ENCODE measurements at places on chromosomes 6 and 20.

DNA sequence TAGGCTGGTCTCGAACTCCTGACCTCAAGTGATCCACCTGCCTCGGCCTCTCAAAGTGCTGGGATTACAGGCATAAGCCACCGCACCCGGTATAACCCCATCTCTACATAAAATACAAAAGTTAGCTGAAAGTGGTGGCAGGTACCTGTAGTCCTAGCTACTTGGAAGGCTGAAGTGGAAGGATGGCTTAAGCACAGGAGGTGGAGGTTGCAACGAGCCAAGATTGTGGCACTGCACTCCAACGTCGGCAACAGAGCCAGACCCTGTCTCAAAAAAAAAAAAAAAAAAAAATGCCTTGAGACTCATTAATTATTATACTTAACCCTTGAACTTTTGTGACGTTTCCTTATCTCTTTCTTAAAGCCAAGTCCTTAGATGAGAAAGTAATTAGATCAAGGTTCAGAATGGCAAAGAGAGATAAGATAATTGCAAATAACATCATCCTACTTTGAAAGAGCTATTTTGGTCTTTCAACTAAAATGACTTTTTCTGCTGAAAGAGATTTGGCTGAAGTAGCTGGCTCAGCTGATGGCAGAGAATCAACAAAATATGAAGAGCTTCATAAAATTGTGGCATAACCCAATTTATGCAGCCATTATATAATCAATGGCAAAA lies 4.7 kb upstream of the SHLD1 start:
- no peak for DNase-seq

DNA sequence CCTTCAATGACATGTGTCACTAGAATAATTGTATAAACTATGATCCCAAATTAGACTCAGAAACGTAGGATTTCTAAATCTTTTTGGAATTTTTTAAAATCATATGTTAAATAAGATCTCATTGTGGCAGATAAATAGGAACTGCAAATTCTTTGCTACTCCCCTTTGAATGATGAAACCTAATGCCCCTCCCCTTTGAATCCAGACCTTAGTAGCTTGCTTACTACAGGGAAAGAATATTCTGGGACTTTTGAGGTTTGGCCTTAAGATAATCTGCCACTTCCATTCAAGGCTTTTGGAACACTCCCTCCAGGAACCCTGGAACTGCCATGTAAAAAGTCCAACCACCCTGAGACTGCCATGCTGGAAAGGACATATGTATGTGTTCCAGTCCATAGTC lies 7.1 kb downstream of the TDP2 start:
- DNase-seq, result no peak

DNA sequence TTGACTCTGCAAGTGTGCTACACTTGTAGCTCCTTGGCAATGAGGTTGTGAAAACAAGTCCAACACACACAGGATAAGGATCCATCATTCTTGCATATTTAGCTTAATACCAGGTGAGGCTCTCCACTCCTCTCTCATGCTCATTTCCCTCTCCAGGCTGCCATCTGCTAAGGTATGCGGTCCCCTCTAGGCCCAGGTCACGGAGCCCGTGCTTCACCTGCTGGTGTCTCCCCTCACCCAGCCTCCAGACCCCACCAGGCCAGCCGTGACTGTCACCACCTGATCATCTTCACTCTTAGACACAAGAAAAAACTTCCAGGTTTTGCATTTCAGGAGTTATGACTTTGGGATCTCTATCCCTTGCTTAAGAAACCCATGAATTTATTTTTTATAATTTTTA lies 14.2 kb upstream of the NCR2 start:
- DNase-seq, result no peak

GRCh38 chr6:138896104-138896756 lies 91.8 kb downstream of the REPS1 start:
- no peak for DNase-seq

DNA sequence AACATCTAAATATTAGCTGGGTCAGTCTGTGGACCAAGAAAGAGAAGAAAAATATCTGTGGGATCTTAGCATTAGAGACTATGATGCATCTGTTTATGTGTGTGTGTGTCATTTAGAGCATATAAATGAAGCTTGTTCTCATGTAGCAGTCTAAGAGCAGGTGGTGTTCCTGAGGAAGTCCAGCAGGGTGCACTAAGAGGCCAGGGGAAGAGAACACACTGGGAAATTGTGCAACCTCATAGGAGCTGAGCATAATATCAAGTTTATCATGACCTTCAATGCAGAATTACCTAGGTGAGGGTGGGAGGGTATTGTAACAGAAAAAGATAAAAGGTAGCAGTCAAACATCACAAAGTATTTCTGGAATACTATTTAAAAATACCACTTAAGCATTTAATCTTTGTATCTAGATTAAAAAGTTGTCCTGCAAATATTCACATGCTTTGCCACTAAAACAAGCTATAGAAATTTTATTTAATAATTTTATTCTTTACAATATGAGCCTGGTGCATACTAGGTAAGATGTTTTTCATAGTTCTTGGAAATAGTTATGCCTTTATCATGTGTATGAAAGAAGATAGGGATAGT lies 80.5 kb downstream of the SMPDL3A start:
- DNase-seq, result no peak

DNA sequence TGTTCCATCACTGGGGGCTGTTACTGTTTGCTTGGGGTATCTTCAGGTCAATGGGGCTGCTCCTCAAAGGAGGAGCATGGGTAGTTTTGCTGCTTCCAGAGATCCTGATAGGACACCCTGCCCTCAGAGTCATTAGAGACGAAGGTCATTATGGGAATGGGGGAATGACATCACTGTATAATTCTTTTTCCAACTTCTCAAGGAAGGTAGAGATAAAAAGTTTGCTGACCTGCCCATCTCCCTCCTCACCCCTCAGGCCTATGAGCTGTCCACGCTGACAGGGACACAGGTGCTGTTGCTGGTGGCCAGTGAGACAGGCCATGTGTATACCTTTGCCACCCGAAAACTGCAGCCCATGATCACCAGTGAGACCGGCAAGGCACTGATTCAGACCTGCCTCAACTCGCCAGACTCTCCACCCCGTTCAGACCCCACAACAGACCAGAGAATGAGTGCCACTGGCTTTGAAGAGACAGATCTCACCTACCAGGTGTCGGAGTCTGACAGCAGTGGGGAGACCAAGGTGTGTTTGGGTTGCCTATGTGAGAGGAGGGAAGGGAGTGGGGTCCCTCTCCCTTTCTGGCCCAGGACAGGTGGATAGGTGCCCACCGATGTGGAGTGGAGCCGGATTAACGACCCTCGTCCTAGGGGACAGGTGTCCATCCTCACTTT lies 2.7 kb downstream of the SRF start:
- peak; percentile 51 for DNase-seq

All from right lobe of liver (tissue), 6 donors.